ENCODE measurements at places on chromosomes 3 and 15. TPM values are rescaled to one million over a fixed set of nuclear protein-coding genes. Genes with fewer than 3 reads are reported as not detected.

The ZKSCAN7 gene
- 3.0 TPM for polyA plus RNA-seq

The GOLGA6L7 gene
- polyA plus RNA-seq: not detected

GRCh38 chr15:75684648-75685047 is 28.0 kb downstream of the CSPG4 start:
- no peaks in the 10 kb centered on the region for H3K4me1 ChIP-seq
- H3K36me3 ChIP-seq: peaks cover 20% of the 10 kb centered on the region
- H3K27me3 ChIP-seq: no peaks in the 10 kb centered on the region
- H3K27ac ChIP-seq: no peak overlapping the region

GRCh38 chr15:99390667-99391066 is 139.4 kb downstream of the LRRC28 start:
- peaks cover 6% of the 10 kb centered on the region for H3K4me1 ChIP-seq
- DNase-seq: no peak
- H3K4me3 ChIP-seq: no peak overlapping the region
- H3K36me3 ChIP-seq: no peaks in the 10 kb centered on the region

Data from IMR-90 (cell line).